CD4-positive, alpha-beta T cell (primary cell): ENCODE measurements at places on chromosomes 7 and 10.

DNA sequence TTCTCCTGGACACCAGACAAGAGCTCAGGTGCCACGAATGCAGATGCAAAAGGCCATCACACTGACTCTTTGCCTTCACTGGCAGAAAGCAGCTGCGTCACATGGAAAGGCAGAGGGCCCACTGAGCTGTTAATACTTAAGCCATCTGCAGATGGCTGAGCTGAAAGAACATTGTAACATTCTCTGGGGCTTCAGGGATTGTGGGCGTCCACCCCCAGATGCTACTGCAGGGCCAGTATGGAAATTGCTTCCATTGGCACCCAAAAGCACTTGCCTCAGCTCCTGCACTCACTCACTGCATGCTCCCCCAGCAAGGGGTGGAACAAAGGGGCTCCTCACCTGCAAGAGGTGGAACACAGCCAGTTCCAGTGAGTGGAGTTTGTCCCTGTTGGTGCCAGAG, 1264.6 kb downstream of the REEP3 start:
- no peak for DNase-seq
- no peaks in the 10 kb centered on the region for H3K36me3 ChIP-seq
- no peak overlapping the region for H3K4me3 ChIP-seq
- H3K27me3 ChIP-seq: no peaks in the 10 kb centered on the region
- no peak overlapping the region for H3K27ac ChIP-seq
- no peaks in the 10 kb centered on the region for H3K4me1 ChIP-seq

DNA sequence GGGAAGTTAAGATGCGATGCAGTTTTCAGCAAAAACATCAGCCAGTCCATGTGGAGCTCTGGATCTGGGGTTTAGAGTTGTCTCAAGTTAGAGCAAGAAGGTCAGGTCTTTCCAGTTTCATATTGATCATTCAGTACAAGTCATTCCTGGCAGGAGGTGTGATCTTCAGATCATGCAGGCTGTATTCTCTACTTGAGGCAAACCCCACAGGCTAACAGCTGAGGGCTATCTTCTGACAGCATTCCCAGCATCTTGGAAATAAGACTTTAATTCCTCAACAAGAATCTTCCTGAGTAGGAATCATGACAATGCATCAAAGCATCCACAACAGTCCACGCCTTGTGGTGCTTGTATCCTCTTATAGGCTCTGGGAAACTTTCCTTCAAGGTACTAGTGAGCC, 94.9 kb upstream of the ZNF438 start:
- H3K27ac ChIP-seq: no peak overlapping the region
- no peak for DNase-seq
- no peaks in the 10 kb centered on the region for H3K27me3 ChIP-seq
- no peaks in the 10 kb centered on the region for H3K4me1 ChIP-seq
- H3K4me3 ChIP-seq: no peak overlapping the region

- H3K27ac ChIP-seq: peak overlapping the region; percentile 30
- H3K4me3 ChIP-seq: no peak overlapping the region
- no peaks in the 10 kb centered on the region for H3K27me3 ChIP-seq
- peak; percentile 41 for DNase-seq
Observed at GRCh38 chr7:140059273-140060242, 3.2 kb downstream of the PARP12 start.

DNA sequence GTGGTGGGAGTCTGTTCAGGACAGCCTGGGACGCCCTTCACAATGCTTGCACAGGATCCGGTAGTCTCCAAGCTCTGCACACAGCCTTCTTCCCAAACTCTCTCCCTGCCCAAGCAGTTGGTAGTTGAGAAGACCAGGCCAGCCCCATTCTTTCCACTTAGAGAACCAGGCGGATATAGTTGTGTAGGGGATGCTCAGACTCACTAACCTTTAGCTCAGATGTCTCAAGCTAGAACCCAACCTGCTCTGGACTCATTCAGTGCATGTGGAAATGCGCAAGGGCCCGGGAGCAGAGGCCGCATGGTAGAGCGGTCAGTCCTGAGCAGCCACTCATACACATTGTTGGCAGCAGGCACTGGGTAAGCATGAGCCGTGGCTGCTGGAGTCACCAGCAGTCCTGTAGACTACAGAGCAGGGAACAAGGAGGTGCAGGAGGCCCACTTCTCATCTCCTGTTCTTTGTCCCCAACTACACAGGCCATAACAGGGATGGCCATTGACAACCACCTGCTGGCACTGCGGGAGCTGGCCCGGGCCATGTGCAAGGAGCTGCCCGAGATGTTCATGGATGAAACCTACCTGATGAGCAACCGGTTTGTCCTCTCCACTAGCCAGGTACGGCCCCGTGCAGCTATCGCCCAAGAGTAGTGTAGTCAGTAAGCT, 17.2 kb upstream of the C10orf53 start:
- DNase-seq: no peak
- H3K27ac ChIP-seq: no peak overlapping the region
- peaks cover 7% of the 10 kb centered on the region for H3K27me3 ChIP-seq
- H3K36me3 ChIP-seq: no peaks in the 10 kb centered on the region
- H3K4me3 ChIP-seq: no peak overlapping the region

DNA sequence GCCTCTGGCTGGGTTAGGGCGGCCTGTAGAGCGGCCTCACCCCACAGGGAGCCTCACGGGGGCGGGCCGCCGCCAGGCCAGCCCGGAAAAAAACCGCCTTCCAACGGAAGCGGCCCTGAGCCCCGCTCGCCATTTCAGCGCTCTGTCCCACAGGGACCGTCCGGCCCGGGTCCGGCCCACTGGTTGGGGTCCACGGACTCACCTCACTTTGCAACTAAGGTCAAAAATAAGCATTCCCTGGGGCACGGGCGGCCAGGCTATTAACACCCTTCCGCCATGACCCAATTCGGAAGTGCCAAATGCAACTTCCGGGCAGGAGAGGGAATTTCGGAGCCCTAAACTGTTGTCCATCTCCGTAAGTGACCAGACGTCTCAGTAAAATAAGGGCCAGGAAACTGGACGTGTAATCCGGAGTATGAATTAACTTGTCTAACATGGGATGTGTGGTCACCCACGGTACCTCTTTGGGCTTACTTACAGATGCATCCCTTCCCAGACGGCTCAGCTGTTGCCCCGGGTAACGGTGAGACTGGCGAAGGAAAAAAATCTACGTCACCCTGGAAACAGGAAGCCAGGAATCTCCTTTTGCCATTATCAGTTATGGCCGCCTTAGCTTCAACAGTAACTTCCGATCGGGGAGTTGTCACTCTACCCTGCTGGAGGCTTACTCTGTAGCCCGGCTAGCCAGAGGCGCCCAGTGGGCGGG, at the start of gene BBIP1:
Gene BBIP1, minus strand, starts transcription at position 538 of the 706 bp plus-strand sequence. CDS start 1,023 bp downstream, outside the sequence.
- peaks cover 11% of the 10 kb centered on the region for H3K36me3 ChIP-seq
- H3K27me3 ChIP-seq: no peaks in the 10 kb centered on the region
- peak within 1 kb of the TSS; percentile 97 for H3K4me3 ChIP-seq

- no peak overlapping the region for H3K4me3 ChIP-seq
- H3K4me1 ChIP-seq: no peaks in the 10 kb centered on the region
- DNase-seq: no peak
- H3K36me3 ChIP-seq: peaks cover 2% of the 10 kb centered on the region
- no peaks in the 10 kb centered on the region for H3K27me3 ChIP-seq
- H3K27ac ChIP-seq: no peak overlapping the region
Observed at GRCh38 chr7:151690606-151691005, 170.9 kb upstream of the RHEB start.
